ENCODE measurements at places on chromosomes 11 and 22. TPM values are rescaled to one million over a fixed set of nuclear protein-coding genes. Genes with fewer than 3 reads are reported as not detected.

The OR52E8 gene
- polyA plus RNA-seq = not detected

The MRGPRE gene
- not detected for polyA plus RNA-seq

The LGALS12 gene
- 0.28 TPM for polyA plus RNA-seq

DNA sequence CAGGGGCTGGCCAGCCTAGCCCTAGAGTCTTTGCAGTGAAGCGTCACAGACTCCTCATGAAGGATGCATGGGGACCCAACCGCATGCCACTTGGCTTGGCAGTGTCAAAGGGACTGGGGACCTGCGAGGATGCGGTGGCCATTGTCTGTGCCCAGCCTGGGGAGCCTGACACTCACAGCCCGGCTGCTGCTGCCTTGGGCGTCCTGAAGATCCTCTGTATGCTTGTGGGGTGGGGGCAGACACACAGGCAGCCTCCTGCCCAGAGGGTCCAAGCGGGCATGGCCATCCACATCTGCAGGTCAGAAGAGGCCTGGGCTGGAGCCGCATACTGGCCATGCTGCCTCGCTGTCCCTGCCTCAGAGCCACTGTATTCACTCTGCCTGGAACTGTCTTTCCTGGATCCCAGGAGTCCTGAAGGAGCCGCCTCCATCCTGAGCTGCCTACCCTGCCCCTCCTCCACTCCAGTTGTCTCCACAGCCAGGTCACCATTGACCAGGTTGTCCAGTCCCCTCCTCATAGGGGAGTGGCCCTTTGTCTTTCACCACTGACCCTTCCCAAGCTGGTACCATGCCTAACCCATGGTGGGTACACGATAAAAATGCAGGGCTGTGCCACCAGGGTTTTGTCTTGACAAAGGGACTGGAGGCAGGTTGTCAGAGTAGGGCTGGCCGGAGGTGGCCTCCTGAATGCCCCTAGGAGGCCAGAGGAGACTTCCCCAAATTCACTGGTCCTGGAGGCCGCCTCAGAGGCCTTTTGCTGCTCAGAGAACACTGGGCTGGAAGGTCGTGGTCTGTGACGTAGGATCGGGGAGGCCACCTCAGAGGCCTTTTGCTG lies 107.0 kb downstream of the KCNQ1OT1 start:
- DNase-seq = no peak

DNA sequence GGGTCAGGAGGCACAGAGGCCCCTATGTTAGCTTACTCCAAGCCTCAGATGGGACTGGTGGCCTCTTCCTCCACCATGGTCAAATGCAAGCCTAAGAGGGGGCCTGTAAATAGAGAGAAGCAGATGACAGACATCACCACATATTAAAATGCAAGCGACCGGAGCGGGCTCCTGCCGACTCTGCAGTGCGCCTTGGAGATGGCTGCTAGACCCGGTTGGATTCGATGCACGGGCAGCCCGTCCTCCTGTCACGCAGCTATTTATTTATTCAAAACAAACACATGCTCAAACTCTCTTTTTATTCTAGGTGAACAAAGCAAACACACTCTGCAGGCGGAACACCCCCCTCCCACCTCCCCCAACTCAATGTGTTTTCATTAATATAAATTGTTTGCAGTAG lies 208.0 kb downstream of the DSCAML1 start:
- DNase-seq = no peak

GRCh38 chr11:43907028-43907975 lies 26.7 kb downstream of the ALKBH3 start:
- DNase-seq = no peak

DNA sequence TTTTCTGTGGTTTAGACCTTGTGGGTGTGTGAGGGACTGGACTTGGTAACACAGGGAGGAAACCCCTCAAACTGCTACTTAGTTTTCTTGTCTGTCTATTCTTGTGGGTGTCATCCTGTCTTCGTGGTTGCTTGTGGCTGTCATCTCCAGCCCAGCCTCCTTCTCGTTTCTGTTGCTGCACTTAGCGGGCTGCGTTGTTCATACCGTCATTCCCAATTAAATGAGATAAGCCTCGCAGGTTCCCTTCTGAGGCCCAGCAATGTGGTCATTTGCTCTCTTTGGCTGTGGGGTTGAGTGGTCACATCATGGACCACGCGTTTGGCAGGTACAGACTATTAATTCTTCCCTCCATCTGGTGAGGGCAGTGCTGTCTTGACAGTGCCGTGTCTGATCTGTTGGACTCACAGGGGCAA lies 18.8 kb downstream of the PANX1 start:
- DNase-seq = no peak

Measured in left renal cortex interstitium (tissue), 4 donors.